ENCODE measurements at places on chromosomes 13 and 19.
A peak's percentile ranks its signal among the peaks of the same experiment; 100 is the strongest.

DNA sequence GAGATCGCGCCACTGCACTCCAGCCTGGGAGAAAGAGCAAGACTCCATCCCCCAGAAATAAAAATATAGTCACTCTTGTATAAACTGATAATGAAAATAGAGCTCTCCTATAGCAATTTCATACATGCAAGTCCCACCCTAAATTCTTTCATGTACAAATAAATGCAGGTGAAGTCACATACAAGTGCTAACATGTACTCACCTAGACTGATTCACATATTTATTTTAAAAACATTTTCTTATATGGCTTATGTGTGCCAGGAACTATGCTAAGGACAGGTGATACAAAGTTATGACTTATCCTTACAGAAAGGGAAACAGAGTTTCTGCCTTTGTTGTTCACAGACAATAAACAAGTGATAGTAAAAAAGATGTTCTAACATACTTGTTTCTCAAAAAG is 32.0 kb downstream of the USP12 start:
- no peak for DNase-seq

DNA sequence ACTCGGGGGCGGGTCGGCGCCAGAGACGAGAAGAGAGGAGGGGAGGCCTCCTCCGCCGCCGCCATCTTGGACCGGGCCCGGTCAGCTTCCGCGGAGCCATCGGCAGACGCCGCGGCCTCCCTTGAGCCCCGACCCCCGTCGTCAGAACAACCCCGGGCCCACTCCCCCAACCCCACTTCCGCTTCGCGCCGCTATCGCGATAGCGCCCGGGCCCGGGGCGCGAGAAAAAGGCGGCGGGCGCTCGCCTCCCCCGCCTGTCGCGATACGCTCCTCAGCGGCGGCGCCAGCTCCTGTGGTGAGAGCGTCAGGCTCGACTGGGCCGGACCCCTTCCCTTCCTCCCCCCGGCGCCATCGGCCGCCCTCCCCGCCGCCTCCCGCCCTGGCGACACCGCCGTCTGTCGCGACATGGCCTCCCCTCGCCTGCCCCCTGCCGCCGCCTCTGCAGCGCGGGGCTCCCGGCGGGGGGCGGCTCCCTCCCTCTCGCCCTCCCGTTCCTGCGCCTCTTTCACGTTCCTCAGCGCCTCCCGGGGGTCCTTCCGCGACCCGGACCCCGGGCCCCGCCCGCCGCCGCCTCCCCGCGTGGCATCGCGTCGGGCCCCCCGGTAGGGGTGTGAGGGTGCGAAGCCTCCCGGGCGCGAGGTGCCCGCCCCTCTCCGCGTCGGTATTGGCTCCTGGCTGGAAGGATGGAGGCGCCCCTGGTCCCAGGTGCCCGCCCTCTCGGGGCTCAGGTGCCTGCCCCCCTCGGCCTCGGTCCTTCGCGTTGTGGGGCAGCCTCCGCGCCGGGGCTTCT is at the start of gene CNOT3:
CNOT3 (plus strand) TSS at position 64 of the 790 bp plus-strand sequence. CDS start 5,217 bp downstream, outside the sequence.
- DNase-seq, result peak; percentile 19

GRCh38 chr13:95874286-95874685 is 178.9 kb downstream of the UGGT2 start:
- no peak for DNase-seq

- no peak for DNase-seq
Measured at GRCh38 chr19:43308244-43308815, 39.0 kb upstream of the PSG9 start.

All from ACHN (cell line).